ENCODE measurements at places on chromosomes 7 and 10. TPM values are rescaled to one million over a fixed set of nuclear protein-coding genes. Genes with fewer than 3 reads are reported as not detected.

- H3K4me1 ChIP-seq, result peaks cover 5% of the 10 kb centered on the region
- no peaks in the 10 kb centered on the region for H3K27me3 ChIP-seq
- no peak for DNase-seq
These were observed 160.9 kb upstream of the SMIM30 start for GRCh38 chr7:113279256-113279655.

- H3K4me3 ChIP-seq, result no peak overlapping the region
- H3K27me3 ChIP-seq, result no peaks in the 10 kb centered on the region
- H3K4me1 ChIP-seq, result peaks cover 7% of the 10 kb centered on the region
- DNase-seq, result no peak
- no peak overlapping the region for H3K27ac ChIP-seq
- H3K36me3 ChIP-seq, result peaks cover 3% of the 10 kb centered on the region
These were observed 54.1 kb downstream of the NOD1 start for GRCh38 chr7:30424506-30424905.

DNA sequence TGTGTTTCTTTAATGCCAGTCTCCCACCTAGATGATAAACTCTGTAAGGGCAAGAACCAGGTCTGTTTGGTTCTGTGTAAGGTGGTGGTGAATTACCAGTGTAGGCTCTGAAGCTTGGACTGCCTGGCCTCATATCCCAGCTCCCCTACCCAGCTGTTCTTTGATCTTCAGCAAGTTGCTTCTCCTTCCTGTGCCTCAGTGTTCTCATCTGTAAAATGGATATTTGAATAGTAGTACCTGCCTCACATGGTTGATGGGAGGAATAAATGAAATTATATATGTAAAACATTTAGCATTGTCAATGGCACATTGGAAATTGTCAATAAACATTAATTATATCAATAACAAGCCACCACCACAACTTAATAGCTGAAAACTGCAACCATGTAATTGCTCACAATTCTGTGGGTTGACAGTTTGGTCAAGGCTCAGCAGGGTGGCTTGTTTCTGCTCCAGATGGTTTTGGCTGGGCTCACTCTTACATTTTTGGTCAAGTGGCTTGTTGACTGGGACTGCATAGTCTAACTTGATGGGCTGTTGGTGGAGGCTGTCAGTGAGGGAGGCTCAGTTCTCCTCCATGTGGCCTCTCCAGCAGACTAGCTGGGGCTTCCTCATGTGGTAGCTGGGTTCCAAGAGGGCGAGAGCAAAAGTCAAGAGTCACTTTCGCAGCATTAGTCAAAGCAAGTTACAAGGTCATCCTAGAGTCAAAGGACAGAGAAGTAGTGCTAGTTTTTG, 84.5 kb upstream of the DUSP5 start:
- no peaks in the 10 kb centered on the region for H3K27me3 ChIP-seq
- peaks cover 91% of the 10 kb centered on the region for H3K4me1 ChIP-seq
- peak overlapping the region; percentile 75 for H3K4me3 ChIP-seq
- DNase-seq, result peak; percentile 42

- no peak for DNase-seq
- H3K4me1 ChIP-seq, result no peaks in the 10 kb centered on the region
- no peak overlapping the region for H3K27ac ChIP-seq
- no peaks in the 10 kb centered on the region for H3K27me3 ChIP-seq
These were observed 73.9 kb upstream of the GTF2I start for GRCh38 chr7:74583630-74584029.

GRCh38 chr7:3234851-3235250, 66.2 kb upstream of the SDK1 start:
- DNase-seq, result no peak
- peaks cover 9% of the 10 kb centered on the region for H3K36me3 ChIP-seq
- H3K4me1 ChIP-seq, result peaks cover 6% of the 10 kb centered on the region
- H3K27ac ChIP-seq, result no peak overlapping the region
- peaks cover 7% of the 10 kb centered on the region for H3K27me3 ChIP-seq

DNA sequence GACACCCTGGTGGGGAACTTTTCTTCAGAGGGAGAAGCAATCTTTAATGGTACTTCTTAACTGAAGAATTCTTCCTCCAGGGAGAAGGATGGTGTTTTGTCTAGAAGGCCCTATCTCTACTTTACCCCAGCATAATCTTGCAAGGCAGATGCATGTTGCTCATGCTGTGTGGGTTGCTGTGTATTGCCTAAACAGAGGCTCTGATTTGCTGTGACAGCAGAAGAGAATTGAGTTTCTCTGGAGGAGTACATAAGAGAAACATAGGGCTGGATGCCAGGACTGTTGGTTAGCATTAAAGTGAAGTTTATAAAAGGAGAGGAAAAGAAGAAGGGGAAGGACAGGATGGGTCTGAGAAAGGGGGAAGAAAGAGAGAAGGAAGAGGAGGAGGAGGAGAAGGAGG, 248.1 kb upstream of the HPS1 start:
- no peaks in the 10 kb centered on the region for H3K36me3 ChIP-seq
- no peaks in the 10 kb centered on the region for H3K4me1 ChIP-seq
- no peak for DNase-seq
- no peaks in the 10 kb centered on the region for H3K27me3 ChIP-seq
- H3K4me3 ChIP-seq, result no peak overlapping the region

GRCh38 chr7:46908770-46909169, 673.1 kb downstream of the TNS3 start:
- H3K27ac ChIP-seq, result no peak overlapping the region
- no peaks in the 10 kb centered on the region for H3K4me1 ChIP-seq
- H3K27me3 ChIP-seq, result no peaks in the 10 kb centered on the region
- H3K4me3 ChIP-seq, result no peak overlapping the region
- no peaks in the 10 kb centered on the region for H3K36me3 ChIP-seq
- no peak for DNase-seq

VSTM2A gene
- not detected for total RNA-seq

GHRHR gene
- total RNA-seq, result not detected
